ENCODE measurements at places on chromosomes 16 and 17.

DNA sequence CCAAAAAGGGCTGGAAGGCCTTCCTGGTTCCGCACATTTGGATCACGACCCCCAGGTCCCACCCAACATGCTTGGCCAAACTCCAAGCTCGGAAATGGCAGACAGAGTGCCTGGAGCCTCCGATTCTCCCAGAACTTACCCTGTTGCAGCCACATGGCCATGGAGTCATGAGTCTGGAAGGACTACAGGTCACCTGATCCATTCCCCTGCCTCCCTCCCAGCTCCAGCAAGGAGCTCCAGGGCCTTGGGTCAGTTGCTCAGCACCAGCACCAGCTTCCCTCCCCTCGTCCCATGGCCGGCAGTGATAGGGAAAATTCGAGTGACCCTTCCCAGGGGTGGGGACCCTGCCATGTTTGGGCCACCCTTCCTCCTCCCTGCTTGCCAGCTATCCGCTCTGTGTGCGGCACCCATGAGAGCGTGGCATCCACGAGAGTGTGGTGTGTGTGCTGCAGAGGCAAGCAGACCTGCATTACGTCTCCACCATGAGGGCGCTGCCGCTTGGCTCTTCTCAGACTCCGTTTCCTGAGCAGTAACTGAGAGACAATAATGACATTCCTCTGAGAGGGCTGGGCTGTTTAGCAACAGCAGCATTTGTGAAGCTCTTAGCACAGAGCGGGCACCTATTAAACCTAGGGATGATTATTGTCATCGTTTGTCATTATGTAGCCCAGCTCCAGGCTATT is 21.3 kb upstream of the RPL38 start:
- DNase-seq, result no peak

- DNase-seq, result no peak
These were observed 39.6 kb downstream of the CYLD start for GRCh38 chr16:50781518-50781917.

DNA sequence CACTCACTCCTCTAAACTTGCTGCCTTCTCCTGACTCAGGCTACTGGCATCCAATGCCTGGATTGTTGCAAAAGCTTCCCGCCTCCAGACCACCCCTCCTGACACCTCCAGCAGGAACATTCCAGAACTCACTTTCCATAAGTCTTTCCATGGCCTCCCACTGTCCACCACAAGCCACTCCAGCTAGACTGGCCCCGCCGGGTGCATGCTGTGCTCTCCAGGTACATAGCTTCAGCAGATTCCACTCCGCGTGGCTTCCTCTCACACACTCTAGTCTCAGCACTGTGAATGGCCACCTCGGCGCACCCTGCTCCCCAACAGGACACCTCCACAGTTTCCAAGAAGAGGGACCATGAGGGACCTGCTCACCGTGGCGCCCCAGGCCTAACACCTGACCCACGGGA is 25.9 kb upstream of the FAAP100 start:
- DNase-seq, result no peak

DNA sequence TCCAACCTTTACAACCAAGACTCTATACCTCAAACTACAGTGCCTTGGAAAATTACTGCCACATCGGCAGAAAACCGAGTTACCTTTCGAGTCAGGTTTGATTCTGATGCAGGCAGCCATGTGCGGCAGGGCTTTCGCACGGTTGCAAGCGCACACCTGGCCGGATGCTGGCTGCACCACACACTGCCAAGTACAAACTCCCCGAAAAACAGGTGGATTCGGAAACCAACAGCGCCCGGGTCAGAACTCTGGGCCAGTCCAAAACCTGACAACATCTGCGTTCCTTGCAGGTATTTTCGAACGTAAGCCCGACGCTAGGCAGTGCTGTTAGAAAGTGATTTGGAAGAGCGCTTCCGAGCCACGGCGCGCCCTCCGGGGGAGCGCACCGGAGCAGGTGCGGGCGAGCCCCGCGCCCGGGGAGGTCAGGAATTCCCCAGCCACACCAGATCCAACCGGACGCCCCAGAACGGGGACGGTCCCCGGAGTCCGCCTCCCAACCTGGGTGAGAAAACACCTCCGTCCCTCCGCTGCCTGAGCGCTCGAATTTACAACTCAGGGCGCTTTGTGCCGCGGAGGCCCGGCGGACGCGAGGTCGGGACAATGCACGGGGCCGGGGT is 1.2 kb downstream of the USP7 start:
- peak; percentile 44 for DNase-seq

DNA sequence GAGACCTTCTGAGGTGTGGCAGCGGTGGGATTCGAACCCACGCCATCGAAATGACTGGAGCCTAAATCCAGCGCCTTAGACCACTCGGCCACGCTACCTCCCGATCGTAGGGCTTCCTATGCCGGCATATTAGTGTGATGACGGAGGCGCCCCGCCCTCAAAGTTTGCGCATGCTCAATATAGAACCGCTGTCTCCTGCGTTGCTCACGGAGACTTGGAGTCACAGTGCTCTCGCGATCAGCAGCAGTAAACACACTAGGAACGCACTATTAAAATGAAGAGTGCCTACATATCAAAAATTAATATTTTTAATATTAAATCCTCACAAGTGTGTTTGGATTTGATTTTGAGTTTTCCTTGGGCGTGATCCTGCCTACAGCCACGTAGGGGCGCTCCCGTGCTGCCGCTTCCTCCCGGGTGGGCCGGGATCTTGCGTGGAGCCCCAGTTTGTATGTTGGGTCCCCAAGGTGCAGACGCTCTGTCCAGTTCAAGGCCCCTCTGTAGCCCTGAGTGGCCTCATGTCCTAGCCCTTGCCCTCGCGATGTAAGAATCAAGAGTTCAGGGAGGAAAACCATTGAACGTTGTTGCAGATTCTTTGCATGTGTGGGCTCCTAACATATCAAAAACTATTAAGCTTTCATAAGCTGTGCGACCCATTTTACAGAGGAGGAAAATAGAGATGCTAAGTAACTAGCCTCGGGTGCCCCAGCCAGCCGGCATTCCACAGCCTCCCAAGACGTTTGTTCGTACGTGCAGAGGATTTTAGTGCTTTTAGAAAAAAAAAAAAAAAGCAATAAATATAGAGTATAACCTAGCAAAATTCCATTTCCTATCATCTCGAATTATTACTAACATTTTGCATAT is 10.2 kb upstream of the EEF2K start:
- peak; percentile 75 for DNase-seq

GRCh38 chr16:48188449-48189102 is 32.8 kb upstream of the ABCC12 start:
- DNase-seq, result no peak

GRCh38 chr17:77930780-77931768 is 27.4 kb upstream of the TNRC6C start:
- DNase-seq, result peak; percentile 29

DNA sequence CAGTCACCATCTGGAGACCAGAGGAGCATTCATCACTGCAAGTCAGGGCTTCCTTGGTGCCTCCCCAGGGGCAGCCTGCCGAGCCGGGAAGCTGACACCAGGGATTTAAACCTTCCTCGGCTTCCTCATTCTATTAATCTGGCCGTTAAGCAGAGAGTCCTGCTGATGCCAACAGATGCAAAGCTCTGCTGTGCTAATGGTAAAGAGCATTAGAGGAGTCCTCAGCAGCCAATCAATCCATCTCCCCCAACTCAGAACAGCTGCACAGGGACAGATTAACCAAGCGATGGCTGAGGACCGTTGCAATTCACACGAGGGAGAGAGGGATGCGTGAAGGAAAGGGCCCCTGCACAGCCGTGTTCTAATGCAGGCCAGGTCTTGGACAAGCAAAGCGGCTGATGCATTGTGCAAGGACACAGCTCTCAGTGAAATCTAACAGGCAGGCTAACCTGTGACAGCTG is 116.6 kb downstream of the XYLT1 start:
- DNase-seq, result no peak
